Transverse colon (tissue), 4 donors: ENCODE measurements at places on chromosomes 6 and 20. TPM values are rescaled to one million over a fixed set of nuclear protein-coding genes. Genes with fewer than 3 reads are reported as not detected.

DNA sequence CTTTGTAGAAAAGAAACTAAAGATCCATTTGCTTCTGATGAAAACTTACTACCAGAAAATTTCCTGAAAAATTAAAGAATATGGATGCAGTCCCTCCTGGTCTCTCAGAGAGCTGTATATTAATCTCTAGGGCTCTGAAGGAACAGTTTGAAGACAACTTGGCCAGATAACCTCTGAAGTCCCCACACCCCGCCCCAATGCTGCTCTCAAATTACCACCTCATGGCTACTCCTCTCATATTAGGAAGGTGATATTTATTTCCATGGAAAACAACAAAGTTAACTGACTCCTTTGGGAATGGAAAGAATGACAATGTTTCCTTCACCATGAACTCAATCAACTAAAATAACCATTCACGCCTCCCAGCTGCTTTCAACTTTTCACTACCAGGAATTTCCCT lies 408.4 kb upstream of the FLRT3 start:
- DNase-seq = no peak

DNA sequence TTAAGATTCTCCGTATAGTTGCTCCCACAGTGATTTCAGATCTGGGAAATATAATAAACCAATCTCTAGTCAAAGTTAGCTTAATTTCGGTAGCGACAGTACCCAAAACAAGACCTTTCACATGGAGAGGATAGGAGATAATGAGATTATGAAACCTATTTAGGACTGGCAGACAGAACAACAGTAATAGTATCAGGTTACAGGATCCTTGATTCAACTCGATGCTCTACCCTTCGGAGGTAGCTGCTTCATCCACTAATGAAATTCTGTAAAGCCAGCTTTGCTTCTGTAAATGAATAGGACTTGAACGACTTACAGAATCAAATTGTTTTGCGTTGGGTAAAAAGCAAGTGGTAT lies 534 bp upstream of the AKIRIN2 start:
- DNase-seq = no peak

- no peak for DNase-seq
These were observed 97.2 kb downstream of the TULP4 start for GRCh38 chr6:158409451-158409850.

- DNase-seq = no peak
These were observed 74.4 kb upstream of the FBXL4 start for GRCh38 chr6:99022039-99022609.

DNA sequence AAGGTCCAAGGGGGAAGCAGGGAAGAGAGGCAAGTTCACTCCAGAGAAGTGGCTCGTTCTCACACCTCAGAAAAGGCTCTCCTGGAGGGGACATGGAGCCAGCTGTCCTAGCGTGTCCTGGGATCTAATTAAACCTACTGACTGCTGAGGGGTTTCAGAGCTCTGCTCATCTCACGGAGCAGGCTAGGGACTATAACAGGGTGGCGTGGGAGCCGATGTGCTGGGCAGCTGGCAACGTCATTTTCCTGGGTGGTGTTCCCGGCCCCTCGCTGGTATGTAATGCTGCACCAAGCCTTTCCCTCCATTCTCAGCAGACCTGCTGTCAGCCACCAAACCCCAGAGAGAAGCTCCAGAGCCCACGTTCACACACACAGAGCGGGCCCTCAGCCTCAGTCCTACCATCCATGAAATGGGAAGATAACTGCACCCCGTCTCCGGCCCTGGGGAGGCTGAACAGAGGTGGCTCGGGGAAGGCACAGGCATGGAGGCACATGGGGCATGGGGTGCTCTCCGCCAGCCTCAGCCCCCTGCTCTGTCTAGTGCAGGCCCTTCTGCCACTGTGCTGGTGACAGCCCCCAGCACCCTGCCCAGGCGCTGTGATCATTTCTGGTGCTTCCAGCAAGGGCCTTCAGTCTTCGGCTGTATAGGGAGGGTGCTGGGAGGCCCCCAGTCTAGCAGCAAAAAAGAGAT lies 1.9 kb downstream of the CST7 start:
- DNase-seq = no peak

DNA sequence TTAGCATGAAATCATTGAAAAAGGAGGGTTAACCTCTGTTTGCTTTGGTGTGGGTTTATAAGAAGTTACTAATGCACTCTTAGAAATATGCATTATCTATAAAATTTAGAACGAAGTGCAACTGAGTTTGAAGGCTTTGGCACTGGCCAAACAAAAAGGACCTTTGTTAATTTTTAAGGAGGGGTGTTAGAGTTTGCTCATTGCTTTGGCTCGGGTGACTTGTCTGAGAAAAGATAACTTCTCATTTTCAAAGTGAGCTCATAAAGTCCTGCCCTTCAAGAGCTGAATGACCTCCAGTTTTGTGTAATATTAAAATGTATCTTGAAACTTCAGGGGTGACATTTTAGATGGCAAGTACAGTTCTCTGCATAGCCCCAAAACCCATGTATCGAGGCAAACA lies 25.9 kb downstream of the NEDD9 start:
- no peak for DNase-seq

DNA sequence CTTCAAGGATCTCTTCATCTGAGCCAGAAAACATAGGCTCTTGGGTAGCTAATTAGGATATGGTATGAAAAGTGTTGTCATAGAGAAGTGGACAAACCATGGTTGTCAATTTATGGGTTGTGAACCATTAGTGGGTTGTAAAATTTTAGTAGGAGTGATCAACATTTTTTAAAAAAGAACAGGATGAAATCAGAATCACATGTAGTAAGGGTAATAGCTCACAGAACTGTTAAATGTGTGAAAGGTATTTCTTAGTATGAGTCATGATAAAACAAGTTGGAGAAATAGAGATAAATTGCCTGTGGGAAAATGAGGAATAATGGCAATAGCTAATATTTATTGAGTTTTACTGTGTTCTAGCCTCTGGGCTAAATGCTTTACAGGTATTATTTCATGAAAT lies 113.4 kb downstream of the MAP3K4 start:
- no peak for DNase-seq

DNA sequence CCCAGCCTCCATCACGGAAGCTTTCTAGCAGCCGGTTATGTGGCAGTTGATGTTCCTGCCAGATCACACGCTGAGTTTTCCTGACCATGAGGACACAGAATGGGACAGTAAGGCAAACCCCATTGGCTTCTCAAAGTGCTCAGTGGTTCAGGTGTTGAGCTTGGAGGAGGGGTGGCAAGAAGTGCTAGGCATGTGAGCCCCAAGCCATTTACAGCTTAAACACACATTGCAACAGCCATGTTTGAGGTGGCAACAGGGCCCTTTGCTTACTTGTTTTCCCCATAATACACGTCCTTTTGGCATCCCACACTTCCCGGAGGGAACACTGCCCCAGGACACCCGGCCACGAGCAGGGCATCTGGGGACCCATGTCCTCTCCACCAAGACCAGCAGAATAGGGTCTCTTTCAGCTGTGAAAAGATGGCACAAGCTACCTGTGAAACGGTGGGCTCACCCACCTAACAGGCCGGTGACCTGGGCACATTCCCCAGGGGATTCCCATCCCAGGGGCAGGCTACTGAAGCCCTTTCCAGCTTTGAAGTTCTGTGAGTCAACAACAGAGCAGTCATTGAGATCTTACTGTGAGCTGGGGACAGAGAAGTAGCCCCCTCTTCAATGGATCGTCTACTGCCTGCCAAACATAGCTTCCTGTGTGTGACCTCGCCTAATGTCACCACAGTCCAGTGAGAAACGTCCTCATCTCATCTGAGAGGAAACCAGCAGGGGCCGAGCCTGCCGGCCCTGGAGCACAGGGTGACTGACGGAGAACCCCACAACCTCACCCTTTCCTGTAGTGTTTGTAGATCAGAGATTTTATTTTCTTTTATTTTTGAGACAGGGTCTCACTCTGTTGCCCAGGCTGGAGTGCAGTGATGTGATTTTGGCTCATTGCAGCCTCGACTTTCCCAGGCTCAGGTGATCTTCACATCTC lies 4.0 kb upstream of the TLDC2 start:
- DNase-seq = no peak

GRCh38 chr6:33021917-33022316 lies 12.5 kb upstream of the HLA-DOA start:
- DNase-seq = no peak

GRCh38 chr20:45470937-45471336 lies 1.4 kb downstream of the WFDC2 start:
- DNase-seq = no peak

DNA sequence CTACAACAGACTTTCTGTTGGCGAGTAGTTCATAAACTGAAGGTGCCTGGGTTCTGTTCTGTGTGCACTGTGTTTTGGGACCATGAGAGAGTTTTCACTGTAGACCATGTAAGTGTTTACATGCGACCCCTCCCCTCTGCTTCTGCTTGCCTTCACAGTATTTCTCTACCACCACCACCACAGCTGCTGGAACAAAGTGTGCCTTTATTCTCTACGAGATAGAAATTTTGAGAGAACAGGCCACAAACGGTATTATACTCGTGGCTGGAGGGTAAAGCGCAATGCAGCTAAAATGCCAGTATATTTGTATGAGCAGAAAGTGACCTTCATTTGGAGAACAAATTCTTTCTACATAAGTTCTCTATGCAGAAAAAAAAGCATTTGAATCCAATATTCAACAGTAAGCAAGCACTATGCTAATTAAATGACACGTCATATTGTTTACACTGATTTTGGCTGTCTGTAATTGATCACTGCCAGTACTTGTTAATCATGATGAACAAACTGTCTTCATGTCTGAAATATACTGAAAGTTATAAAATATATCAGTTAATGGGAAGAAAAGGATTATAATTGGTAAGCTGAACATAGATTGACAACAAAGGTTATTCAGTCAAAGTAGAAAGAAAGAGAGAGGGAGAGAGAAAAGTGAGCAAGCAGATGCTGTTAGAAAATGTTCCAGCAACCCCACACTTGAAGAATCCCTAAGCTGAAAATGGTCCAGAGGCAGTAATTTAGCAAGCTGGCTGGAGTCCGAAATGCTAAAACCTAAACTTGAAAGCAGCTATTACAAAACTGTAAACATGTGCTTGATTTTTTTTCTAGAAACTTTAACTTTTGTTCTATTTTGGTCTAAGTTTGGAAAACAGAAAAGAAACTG lies 8.8 kb downstream of the CLDN20 start:
- DNase-seq = no peak

DNA sequence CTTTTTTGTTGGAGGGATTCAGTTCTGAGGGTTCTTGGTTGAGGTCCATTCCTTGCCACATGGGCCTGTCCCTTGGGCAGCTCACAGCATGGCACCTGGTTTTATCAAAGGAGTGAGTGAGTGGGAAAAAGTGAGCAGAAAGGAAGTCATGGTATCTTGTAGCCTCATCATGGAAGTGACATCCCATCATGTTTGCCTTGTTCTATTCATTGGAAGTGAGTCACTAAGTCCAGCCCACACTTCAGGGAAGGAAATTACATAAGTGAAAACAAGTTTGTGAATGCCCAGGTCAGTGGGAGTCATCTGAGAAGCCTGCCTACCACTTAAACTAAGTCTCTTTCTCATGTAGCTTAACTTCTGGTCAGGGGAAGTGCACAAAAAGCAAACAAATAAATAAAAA lies 32.8 kb upstream of the ZNFX1 start:
- DNase-seq = no peak

- DNase-seq = no peak
These were observed 174.7 kb upstream of the PROKR2 start for GRCh38 chr20:5491455-5491854.

DNA sequence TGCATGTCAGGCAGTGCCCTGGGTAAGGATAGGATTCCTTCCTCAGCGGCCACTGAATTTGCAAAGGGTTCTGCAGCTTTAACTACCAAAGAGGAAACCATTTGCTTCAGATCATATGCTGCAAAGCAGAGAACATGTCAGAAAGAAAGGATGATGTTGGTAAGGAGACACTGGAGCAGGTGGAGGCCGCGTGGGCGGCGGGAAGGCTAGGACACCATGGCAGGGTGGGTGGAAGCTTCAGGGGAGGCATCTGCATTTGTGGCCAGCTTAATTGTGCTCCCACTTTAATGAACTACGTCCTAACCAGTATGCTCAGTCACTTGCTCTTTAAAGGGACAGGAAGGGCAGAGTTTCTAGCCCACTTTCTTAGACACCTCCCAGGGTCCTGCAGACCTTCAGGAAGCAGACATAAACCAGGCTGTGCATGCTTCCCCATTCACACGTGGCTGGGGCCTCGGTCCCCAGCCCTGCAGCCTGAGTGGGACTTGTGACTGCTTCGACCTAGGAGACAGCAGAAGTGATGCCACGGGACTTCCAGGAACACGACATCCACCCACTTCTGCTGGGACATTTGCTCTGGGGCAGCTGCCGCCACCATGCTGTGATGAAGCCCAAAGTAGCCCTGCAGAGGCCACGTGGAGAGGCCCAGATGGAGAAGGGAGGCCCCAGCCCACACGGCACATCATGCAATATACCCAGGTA lies 76.1 kb downstream of the GINS1 start:
- no peak for DNase-seq

DNA sequence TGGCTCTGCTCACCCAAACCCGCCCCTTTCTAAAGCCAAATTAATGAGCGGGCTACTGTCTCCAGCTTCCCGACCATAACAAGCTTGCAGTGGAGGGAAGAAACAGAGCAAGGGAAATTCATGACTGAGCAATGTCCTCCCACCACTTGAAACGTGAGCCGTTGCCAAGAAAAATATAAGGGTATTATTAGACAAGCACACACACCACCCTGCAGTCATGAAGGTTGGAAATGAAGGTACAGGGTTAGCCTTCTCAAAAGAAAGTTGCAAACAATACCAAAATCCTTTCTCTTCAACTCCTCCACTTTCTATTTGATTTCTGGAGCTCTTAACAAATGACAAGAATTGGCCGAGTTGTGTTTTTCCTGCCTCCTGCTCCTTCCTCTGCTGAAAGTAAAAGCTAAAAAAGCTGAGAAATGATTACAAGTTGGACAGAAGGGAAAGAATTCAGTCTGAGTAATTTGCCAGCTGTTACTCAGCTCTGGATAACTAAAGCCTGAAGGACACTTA lies 151.1 kb upstream of the B3GAT2 start:
- no peak for DNase-seq

GRCh38 chr20:46400828-46401477 lies 5.5 kb downstream of the ELMO2 start:
- DNase-seq = no peak

- DNase-seq = no peak
These were observed 143.4 kb downstream of the ADGRB3 start for GRCh38 chr6:68778356-68779020.

GRCh38 chr20:11274141-11274594 lies 600.4 kb upstream of the JAG1 start:
- DNase-seq = no peak

- DNase-seq = no peak
These were observed 36.4 kb upstream of the SASH1 start for GRCh38 chr6:148306286-148306685.

The SIRPB1 gene
- total RNA-seq = 0.14 TPM

The THBS2 gene
- total RNA-seq = 25.5 TPM

The THEMIS gene
- total RNA-seq = 6.0 TPM

The NKX2-4 gene
- total RNA-seq = not detected

The SLC22A3 gene
- total RNA-seq = 4.5 TPM

The RAB44 gene
- 0.60 TPM for total RNA-seq

The COL11A2 gene
- not detected for total RNA-seq

The PRL gene
- total RNA-seq = not detected

The NCOA7 gene
- 28.3 TPM for total RNA-seq

The OOEP gene
- total RNA-seq = not detected

The EMILIN3 gene
- 1.5 TPM for total RNA-seq

The WFDC11 gene
- not detected for total RNA-seq

The GLP1R gene
- not detected for total RNA-seq

The ELOVL2 gene
- 0.14 TPM for total RNA-seq

The OXT gene
- not detected for total RNA-seq

The MUC22 gene
- total RNA-seq = not detected

The COL12A1 gene
- 39.4 TPM for total RNA-seq
